ENCODE measurements at places on chromosomes 13 and 19.

DNA sequence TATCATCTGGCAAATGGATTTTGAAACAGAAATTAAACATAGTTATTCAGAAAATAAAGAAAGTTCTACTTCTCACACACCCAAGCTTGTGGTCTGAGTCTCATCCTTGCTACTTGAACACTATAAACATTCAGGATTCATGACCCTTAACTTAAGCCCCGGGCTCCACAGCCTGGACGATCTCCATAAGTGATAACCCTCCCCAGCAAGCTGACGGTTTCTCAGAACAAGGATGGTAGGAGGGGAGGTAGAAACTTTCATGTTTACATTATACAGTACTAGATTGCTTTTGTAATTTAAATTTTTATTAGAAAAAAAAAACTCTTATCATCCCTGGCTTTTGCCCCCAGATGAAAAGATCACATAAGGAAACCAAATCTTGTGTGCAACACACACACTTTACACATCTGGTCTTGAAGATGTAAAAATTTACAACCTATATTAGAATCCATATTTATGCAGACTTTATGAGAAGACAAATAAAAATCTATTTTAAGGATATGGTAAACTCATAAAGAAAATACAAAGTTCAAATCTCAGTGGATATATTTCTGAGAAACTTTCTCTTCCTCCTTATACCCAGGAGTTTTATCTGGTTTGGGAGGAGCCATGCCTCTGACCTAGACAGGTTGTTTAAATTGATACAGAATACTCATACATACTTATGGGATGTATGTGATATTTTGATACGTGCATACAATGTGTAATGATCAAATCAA, 20.0 kb upstream of the ATP12A start:
- DNase-seq: no peak

DNA sequence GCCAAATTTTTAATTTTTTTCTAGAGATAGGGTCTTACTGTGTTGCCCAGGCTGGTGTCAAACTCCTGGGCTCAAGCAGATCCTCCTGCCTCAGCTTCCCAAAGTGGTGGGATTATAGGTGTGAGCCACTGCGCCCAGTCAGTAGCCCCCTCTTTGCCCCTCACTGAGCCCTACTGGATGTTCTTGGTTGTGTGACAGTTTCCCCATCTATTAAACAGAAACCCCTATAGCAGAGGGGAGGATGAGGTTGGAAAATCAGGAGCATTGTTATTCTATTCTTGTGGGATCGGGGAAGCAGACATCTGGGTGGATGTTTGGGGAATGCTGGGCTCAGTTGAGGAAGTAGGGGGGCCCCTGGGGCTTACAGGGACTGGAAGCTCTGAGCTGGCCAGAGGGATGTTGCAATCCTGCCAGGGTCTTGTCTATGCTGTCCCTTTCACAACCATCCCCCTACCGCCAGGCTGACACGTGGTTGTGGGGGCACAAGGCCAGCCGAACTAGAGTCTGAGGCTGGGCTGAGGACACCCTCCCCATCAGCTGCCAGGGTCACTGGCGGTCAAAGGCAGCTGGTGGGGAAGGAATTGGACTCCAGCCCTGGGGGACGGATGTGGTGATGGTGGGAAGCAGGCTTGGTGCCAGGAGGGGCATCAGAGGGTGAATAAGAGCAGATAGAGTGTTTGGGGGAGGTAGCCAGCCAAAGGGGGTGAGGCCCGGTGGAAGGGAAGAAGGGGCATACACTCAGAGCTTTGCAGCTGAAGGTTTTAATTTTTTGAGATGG, 10.9 kb downstream of the APOC1 start:
- DNase-seq: no peak

GRCh38 chr19:19955208-19955607, 54.5 kb downstream of the ZNF93 start:
- DNase-seq: no peak

DNA sequence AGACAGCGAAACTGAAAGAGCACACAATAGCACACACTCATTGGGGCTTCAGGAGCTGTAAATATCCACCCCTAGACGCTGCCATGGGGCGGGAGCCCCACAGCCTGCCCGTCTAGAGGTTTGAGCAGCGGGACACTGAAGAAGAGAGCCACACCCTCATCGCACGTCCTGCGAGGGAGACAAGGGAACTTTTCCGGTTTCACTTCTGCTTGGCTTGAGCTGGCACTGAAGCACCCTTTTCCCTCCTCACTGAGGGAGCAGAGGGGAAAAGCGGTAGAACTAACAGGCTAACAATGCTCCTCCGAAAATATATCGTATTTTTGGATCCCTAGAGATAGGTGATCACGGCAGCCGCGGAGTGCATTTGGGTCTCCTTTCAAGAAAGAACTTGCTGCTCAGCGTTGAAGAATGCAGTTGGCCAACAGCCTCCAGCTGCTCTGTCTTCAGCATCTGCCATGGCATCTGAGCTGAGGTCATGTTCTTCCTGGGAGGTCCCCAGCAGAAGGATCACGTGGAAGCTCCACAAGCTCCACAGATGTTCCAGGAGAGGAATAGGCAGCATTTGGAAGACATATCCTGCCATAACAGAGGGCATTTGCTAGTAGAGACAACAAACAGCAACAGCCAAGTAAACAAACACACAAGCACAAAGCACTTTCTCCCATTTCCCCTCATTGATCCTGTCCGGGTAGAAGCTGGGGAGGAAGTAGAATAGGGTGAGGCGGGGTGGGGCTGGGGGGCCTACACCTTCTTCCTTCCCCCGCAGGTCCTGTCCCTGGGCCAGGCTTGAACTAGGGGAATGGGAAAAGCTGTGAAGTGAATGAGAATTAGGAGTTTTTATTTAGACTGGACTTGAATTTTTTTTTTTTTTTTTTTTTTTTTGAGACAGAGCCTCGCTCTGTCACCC, 44.8 kb upstream of the ALOX5AP start:
- peak; percentile 57 for DNase-seq

DNA sequence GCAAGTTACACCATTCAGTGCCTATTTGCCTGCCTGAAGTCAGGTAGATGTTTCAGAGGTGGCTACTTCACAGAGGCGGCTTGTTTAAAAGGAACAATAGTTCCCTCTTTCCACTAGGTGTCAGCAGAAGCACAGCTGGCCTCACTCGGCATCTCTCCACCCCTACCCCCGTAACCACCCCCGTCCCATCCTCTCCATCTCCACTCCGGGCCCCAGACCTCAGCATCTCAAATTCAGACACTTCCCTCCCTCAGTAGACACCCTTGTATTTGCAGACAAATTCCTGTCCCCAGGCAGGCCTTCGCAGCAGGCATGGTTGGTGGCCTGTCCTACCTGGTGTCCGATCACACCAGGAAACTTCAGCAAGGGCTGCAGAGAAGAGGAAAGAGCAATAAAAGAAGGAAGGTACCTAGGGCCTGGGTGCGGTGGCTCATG, 9.1 kb upstream of the DPP9 start:
- peak; percentile 44 for DNase-seq

DNA sequence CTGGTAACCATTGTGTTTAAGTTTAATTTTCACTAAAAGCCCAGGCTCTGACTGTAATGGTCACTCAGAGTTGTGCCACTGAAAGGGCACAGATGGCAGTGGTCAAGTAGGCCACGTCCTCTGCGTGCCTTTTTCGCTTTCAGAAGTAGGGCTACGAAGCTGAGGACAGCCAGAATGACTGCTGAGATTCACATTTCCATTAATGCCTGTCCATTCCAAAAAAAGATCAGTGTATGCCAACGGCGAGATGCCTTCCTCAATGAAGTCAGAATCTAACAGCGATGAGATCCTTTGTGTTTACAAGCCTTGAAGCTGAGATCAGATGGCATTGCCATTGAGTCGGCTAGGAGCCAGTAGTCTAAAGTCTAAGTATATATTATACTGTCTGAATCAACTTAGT, 311.3 kb downstream of the FGF14 start:
- no peak for DNase-seq

- DNase-seq: no peak
Observed at GRCh38 chr13:66933994-66934393, 296.1 kb downstream of the PCDH9 start.

- DNase-seq: no peak
Observed at GRCh38 chr19:15353908-15354307, 21.6 kb upstream of the BRD4 start.

DNA sequence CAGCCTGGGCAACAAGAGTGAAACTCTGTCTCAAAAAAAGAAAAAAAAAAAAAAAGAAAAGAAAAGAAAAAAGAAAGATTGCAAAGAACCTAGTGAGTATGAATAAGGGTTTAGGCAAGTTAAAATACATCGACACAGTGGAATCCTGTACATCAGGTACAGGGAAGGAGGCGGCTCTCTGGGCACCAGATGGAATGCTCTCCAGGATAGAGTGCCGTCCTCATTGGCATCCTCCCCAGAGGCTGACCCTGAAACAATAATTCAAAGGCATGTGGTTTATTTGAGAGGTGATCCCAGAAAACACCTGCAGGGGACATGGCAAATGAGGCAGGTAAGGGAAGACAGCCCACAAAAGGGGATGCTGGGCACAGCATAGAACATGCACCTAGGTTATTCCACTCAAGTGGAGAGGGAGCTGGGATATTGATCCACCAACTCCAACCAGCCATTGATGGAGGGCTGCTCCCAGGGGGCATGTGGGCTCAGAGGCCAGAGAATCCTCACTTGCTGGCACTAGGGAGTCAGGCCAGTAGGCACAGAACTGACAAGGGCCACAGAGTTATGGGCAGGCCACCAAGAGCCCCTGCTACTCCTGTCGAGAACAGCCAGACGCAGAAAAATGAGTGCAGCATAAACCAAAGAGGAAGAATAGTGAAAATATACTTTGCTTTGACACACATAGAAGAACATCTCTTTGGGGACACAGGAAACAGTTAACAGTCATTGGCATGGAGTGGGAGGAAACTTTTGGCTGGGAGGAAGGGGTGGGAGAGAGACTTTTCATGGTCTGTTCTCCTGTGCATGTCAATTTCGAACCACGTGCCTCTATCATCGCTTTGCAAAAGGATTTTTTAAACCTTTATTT, 4.2 kb downstream of the TSPAN16 start:
- no peak for DNase-seq

GRCh38 chr19:29662604-29663404, 2.5 kb upstream of the PLEKHF1 start:
- no peak for DNase-seq

DNA sequence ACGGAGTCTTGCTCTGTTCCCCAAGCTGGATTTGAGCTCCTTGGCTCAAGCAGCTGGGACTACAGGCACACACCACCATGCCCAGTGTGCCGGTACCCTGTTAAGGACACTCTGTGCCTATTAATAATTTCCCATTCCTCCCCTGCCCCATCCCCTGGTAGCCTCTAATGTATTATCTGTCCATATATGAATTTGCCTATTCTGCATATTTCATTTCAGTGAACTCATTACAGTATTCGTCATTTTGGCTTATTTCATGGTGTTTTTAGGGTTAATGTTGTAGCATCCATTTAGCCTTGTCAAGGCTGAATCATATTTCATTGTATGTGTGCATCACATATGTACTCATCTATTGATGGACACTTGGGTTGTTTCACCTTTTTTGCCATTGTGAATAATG, 33.6 kb downstream of the SKA3 start:
- DNase-seq: no peak

DNA sequence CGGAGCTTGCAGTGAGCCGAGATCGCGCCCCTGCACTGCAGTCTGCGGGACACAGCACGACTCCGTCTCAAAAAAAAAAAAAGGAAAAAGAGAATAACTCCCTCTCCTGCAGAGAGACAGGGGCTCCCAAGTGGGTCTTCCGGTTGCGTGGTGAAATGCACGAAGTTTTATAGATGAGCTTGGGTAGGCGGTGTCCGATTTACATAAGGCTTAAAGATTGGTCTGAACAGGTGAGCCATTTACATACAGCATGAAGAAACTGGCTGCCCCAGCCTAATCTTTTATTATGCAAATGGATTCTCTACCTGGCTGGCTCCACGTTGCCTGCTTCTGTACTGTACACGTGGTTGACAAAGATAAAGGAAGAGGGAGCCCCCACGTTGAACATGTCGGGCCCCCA, 19.5 kb downstream of the ADGRE2 start:
- no peak for DNase-seq

GRCh38 chr13:103188713-103189326, 122.6 kb upstream of the SLC10A2 start:
- no peak for DNase-seq

- no peak for DNase-seq
Observed at GRCh38 chr13:40920826-40921225, 98.3 kb downstream of the ELF1 start.

DNA sequence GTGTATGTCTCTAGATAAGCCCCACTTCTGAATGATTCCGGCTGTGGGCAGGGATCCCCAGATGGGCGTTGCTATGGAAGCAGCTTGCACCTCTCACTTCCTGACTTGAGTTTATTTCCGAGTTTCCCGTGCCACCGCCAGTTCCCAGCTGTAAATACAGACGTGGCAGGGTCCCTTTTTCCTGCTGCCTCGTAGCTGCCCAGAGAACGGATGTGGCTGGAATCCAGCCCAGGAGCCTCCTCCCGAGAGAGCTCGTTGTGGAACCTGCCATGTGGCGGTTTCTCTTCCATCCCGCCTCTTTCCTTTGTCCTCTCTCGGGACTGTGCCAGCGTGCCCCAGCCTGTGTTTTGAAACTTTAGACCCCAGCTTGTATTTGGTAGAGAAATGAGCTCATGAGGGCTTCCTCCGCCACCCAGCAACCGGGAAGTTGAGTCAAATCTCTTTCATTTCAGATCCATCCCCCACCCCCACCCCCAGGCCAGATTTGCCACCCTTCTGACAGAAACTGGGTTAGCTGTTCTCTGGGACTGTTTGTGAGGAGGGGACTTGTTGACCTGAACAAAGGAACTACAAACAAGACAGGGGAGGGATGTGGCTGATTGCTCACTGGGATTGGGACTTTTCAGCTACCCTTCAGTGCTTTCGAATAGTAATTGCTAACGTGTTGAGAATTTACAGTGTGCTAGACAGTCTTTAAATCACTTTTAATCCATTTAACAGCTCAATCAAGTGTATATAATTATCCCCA, 96.6 kb downstream of the SIPA1L3 start:
- peak; percentile 94 for DNase-seq

- DNase-seq: no peak
Observed at GRCh38 chr13:75458696-75459422, 23.1 kb downstream of the TBC1D4 start.

DNA sequence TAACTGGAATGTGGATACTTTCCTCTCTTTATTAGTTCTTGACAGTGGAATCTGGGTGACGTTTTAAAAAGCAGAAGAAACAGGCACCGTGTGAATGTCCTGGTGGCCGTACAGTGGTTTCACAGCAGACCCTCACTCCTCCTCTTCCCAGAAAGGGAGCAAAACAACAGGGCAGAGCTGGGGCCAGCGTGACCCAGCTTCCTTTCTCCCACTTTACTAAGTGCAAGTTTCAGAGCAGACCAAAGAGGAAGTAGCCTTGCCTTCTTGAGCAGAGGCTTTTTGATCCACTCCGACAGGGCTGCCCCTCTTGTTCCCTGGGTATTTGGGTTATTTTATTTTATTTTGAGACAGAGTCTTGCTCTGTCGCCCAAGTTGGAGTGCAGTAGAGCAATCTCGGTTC, 19.6 kb upstream of the C19orf33 start:
- no peak for DNase-seq
